ENCODE measurements at places on chromosomes 16 and 17.

- no peak for DNase-seq
Measured at GRCh38 chr17:39036009-39036408, 68.8 kb upstream of the FBXO47 start.

DNA sequence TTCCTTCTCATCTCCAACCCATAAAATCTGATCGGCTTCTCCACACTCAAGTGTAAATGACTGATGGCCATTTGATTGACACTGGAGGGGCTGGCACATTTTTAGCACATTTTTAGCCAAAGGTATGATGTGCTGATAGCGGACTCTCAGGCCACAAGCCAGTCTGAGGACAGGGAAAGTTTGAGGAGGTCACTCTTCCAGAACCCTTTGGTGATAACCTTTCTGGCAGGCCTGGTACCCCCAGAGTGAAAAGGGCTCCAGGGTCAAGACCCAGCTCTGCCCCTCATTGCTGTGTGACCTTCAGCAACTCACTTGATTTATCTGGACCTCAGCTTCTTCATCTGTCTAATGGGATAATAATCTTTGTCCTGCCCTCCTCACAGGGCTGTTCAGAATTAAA is 1.7 kb upstream of the NLRC5 start:
- no peak for DNase-seq

GRCh38 chr17:63847525-63848249 is 5.2 kb upstream of the SMARCD2 start:
- no peak for DNase-seq

- no peak for DNase-seq
Measured at GRCh38 chr16:18931756-18932155, 5.5 kb upstream of the SMG1 start.

GRCh38 chr16:87842209-87842869 is 27.0 kb downstream of the SLC7A5 start:
- no peak for DNase-seq

DNA sequence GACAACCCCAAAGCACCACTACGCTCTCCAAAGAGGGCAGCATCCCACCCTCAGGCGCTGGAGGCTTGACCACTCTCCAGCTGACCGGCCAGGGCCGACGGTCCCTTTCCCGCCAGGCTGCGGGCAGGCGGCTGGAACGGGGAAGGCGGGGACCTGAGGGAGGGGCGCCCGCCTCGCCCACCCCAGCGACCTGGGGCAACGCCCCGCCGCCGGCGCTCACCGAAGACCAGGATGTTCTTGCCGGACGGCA is 431 bp downstream of the DYNC1LI2 start:
- DNase-seq = no peak

DNA sequence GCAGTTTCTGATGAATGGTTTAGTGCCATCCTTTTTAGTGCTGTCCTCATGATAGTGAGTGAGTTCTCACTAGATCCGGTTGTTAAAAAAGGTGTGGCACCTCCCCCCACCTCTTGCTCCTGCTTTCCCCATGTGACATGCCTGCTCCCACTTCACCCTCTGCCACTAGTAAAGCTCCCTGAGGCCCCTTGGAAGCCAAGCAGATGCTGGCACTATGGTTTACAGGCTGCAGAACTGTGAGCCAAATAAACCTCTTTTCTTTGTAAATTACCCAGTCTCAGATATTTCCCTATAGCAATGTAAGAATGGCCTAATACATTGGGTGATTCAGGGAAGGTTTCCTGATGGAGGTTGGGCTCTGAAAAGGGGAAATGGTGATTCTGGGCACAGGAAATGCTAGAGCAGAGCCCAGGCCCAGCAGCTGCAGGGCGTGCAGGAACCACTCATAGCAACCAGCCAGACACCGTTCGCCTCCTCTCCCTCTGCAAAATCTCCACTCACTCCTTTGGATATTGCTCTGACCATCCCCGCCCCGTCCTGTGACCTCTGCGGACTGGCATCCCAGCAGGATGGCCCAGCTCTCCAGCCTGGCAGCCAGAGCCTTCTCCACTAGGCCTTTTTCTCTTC is 2.6 kb upstream of the ADORA2B start:
- DNase-seq = peak; percentile 91
